Right hindlimb (tissue), 1 donor: ENCODE measurements at places on chromosomes 12 and 14.

DNA sequence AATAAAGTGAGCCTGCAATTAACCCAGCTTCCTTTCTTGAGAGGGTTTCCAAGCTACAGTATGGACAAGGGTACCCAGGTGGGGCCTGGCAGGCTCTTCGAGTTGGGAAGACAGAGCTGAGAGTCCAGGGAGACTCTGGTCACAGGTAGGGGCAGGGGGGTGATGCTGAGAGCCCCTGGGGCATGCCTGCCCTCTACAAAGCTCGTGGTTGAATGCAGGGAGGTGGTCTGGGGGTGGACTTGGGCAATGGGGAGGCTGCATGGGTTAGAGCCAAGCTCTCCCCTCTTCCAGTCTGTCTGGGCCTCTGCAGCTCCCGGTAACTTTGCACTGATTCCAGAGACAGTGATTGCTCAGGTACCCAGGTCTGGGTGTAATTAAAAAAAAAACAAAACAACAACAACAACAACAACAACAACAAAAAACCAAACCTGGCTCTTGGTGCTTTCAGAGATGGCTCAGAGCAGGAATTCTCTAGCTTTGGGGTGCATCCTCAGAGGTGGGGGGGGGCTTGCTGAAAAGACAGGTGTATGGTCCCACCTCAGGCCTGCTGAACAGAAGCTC, 30.8 kb upstream of the PPP2R5C start:
- no peak for DNase-seq

- DNase-seq, result no peak
Observed at GRCh38 chr12:82461393-82461792, 103.1 kb downstream of the METTL25 start.

DNA sequence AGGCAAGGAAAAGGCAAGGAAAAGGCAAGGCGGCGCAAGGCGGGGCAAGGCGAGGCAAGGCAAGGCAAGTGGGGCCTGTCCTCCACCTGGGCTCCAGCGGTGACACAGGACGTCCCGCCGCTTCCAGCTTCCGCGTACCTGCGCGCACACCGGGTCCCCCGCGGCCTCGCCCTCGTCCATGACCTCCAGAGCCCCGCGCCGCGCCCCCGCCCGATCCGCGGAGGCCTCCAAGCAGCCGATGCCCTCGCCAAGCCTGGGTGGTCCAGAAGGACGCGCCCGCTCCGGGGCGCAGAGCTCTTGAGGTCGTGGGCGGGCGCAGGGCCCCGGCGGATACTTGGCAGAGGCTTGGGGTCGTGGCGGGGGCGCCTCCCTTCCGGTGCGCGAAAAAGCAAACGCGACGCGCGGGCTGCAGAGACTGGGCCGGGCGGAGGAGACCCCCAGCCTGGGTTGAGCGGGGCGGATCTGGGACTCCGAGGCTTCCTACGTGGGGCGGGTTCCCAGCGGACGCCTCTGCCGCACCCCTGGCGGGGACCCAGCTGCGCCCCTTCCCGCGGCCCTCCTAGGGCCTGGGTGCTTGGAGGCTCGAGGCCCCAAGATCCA, 60.8 kb upstream of the EIF5 start:
- DNase-seq, result peak; percentile 47

DNA sequence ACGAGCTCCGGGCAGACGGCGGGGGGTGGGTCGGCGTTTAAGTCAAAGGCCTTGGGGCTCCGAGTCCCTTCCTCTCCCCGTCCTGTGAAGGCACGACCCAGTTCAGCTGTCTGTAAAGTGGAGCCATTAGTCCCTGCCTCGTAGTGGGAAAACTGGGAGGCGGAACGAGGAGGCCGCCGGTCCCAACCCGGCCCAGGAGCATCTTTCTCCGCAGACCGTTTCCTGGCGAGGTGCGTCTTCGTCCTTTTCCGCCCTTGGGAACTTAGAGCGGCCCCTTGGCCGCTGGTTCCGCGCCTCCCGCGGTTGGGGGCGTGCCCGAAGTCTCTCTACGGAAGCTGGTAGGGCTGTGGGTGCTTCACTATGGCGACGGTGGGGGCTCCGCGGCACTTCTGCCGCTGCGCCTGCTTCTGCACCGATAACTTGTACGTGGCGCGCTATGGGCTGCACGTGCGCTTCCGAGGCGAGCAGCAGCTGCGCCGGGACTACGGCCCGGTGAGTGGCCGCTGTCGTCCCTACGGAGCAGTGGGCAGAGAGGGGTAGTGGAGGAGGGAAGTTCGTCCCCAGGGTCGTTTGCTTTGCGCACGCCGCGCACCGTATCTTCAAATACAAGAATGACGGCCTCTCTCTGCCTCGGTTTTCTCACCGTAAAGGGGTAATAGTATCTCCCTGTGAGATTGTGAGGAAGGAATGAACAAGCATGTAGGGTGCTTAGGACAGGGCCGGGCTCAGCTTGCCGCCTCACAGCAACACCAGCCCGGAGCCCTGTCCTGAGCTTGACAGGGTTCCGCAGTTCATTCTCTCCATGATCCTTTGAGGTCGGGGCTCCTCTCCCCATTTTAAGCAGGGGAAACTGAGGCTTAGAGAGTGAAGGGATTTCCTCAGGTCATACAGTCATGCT, at the start of gene OGFOD2:
TSS of gene OGFOD2 (plus strand) at position 353 of the 898 bp plus-strand sequence. CDS start at position 361, 8 bp downstream.
- DNase-seq, result peak; percentile 94

DNA sequence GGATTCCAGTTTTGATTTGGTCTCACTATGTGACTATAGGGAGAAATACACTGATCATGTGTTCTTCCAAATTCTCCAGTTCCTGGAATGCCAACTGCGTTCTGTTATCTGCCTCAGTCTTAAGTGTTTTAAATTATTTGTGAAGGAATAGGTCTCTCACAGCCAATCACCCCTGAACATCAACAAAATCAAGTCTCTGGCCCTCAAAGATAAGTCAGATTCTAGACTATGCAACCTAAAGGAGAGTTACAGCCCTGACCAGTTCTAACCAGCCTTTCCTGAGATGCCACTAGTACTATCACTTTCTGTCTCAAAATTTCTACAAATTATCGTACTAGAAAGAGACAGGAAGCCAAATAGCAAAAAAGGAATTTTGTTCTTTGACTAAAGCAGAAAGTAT, 22.3 kb downstream of the ZFC3H1 start:
- no peak for DNase-seq

DNA sequence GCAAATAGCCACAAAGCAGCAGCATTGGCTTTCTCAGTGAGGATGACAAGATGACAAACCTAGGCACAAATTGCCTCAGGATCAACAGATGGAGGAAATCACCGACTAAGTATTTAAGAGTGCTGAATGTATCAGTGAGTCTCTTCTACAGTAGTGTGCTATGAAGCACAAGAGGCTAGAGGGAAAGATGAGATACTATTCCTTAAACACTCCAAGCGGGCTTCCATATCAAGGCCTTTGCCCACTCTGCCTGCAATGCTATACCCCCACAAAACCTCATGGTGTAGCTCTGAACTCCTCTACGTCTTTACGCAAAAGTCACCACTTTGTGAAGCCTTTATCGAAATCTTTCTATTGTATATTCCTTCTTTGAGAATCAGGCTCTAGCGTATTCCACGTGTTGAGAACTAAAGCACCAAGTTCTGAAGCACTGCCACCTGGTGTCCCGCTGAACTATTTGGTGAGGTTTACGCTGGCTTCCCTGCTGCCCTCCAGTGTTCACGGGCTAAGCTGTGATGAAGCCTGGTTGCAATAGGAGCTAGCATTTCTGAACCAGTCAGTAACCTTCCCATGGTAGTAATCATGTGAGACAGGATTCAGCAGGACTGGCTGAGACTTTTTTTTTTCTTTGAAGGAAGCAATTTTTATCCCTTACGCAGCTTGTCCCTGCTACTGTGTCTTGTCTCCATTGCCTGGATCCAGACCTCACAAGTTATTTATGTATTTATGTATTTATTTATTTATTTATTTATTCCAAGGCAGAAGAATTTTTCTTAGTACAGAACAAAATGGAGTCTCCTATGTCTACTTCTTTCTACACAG, 426.5 kb upstream of the OR4E1 start:
- DNase-seq, result peak; percentile 63

DNA sequence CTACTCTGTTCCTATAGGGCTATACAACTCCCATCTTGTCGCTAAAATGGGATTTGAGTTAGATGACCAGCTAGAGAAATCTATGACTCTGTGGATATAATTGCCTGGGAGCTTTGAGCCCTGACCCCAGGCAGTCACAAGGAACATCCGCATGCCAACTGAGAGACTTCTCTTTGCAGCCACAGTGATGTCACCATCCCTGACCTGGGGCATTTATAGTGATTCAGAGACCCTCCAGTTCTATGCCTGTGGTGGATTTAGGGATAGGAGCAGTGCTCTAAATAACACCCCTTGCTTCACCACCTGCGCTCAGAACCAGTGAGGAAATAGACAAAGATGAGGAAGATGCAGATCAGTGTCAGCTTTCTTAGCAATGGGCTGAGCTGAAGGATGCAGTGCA, 86.2 kb downstream of the RIN3 start:
- DNase-seq, result no peak

GRCh38 chr12:64714551-64714968, 44.6 kb downstream of the GNS start:
- no peak for DNase-seq

- no peak for DNase-seq
Observed at GRCh38 chr12:3207858-3208257, 130.7 kb downstream of the TSPAN9 start.

GRCh38 chr12:93447555-93448290, 6.0 kb upstream of the UBE2N start:
- DNase-seq, result no peak

- no peak for DNase-seq
Observed at GRCh38 chr14:22689199-22689598, 45.0 kb upstream of the OR6J1 start.

- no peak for DNase-seq
Observed at GRCh38 chr14:91409928-91410718, 7.5 kb downstream of the CCDC88C start.

DNA sequence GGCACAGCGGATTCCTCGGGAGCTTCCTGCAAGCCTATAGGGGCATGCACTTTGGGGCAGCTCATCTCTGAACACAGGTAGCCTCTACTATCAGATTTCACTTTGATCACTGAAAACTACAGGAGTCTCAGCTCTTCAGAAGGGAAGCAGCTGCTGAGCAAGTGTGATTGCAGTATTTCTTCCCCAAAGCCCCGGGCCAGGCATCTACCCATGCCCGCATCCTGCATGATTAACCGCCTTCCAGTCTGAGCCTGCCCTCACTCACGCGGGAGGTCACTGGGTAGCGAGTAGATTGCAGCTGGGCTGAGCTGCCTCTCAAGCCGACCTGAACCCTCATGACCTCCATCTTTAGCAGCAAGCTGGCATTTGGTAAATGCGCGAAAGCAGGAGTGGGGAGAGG, 334.7 kb downstream of the DPF3 start:
- no peak for DNase-seq

DNA sequence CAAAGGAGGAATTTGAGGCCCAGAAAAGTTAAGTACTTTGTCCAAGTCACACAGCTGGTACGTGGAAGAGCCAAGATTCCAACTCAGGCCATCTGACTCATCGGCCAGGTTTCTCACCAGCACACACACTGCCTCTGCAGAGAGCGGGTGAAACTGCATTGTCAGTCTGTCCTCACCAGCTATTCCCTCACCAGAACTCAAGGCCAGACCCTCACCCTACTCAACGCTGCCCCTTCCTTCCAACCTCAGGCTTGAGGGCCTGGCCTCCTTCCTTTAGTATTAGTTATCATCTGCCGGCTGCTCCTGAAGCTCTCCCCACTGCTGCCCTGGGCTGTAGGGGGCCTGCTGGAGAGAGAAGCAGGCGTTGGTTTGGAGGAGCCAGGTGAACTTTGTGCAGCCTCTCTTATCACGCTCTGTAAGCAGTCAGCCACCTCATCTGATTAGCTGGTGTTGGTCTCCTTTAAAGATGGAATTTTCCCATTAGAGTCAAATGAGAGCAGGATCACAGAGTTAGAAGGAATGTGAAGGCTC, 16.6 kb upstream of the PLEK2 start:
- DNase-seq, result no peak

DNA sequence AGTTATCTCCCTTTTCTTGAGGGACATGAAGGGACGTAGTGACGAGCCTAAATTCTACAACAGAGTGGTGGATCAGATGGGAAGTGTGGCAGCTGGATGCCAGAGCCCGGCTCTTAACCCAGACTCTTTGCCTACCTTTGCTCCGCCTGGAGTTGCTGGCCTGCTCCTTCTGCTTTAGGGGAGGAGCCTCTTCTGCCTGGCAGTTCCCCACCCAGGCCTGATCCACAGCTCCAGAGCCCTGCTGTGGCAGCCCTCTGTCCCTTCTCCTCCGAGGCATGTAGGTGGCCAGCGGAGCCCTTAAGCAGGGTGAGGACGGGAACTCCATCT, 2.3 kb upstream of the PRPH start:
- no peak for DNase-seq

DNA sequence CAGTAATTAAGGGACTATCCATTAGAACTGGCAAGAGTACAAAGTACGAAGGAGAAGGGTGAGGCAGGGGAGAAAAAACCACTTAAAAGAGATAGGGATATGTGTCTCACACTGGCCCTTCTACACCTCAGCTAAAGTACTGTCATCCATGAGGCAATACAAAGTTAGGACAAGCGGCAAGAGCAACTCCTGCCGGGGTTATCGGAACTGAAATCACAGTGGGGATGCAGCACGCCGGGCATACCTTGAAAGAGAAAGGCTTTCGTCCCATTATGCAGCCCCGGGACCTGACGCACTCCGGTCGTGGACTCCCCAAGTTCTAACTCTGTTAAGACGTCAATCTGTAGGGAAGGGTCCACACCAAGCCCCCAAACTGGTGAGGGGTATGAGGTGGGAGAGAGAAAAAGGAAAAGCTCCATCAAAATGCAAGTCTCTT, 1.1 kb downstream of the NELL2 start:
- peak; percentile 17 for DNase-seq

GRCh38 chr14:103353362-103353761, 19.3 kb downstream of the EIF5 start:
- DNase-seq, result no peak

DNA sequence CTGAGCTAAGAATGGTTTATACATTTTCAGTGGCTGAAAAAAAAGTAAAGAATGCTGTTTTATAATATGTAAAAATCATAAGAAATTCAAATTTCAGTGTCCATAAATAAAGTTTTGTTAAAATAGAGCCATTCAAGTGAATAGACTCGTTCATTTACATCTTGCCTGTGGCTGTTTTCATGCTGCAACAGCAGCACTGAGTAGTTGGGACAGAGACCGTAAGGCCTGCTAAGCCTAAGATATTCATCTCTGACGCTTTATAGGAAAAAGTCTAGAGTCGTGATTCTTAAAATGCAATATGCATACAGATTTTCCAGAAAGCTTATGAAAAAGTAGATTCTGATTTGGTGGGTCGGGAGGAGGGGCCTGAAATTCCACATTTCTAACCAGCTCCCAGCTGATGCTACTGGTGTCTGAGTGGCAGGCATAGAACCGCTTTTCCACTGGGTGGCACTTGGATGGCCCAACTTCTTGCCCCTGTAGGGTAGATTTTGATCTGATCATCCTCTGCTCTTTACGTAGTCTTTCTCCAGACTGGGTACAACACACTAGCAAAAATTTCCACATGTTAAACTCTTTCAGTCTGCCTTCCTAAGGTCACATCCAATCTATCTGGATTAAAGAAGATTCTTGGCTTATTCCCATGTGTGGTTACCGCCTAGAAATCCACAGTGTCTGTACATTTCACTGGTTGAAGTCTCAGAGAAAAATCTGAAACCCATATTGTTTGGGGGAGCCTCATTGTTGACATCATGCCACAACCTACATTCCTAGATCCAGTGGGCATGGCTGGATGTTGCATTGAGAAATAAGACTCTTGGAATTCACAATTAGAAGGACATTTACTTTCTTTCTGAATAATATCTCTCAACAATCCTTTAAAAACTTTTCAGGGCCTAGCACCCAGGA, 151.2 kb downstream of the C12orf75 start:
- no peak for DNase-seq
